ENCODE measurements at places on chromosomes 13 and 19.

DNA sequence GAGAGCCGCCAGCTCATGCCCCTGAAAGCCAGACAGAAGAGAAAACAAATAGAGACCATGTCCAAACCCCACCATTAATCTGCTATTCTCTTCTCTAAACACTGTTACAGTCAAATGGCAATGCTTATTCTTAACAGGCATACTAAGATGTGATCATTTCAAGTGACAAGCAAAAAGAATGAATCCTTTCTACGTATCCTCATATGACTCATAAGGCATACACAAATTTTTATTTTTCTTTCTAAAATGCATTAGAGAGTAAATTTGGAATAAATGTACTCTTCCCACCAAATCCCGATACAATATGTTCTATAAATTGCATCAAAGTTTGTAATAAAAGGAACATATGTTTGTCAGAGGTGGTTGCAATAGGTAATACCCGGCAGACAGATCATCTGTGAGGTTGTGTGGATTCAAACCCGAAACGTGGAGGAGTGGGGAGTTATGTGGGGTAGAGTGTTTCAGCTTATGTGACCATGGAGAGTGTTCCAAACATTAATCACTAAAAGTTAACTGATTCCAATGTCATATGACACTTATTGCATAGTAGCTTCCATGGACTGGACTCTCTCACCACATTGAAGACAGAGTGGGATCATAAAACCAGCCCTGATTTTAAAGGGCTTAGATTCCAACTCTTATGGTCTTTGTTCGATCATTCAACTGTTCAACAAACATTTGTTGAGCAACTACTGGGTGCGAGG lies 213.1 kb downstream of the DCLK1 start:
- no peak for DNase-seq
- no peaks in the 10 kb centered on the region for H3K36me3 ChIP-seq
- H3K27ac ChIP-seq, result no peak overlapping the region
- H3K27me3 ChIP-seq, result no peaks in the 10 kb centered on the region
- no peak overlapping the region for H3K4me3 ChIP-seq
- H3K4me1 ChIP-seq, result no peaks in the 10 kb centered on the region

DNA sequence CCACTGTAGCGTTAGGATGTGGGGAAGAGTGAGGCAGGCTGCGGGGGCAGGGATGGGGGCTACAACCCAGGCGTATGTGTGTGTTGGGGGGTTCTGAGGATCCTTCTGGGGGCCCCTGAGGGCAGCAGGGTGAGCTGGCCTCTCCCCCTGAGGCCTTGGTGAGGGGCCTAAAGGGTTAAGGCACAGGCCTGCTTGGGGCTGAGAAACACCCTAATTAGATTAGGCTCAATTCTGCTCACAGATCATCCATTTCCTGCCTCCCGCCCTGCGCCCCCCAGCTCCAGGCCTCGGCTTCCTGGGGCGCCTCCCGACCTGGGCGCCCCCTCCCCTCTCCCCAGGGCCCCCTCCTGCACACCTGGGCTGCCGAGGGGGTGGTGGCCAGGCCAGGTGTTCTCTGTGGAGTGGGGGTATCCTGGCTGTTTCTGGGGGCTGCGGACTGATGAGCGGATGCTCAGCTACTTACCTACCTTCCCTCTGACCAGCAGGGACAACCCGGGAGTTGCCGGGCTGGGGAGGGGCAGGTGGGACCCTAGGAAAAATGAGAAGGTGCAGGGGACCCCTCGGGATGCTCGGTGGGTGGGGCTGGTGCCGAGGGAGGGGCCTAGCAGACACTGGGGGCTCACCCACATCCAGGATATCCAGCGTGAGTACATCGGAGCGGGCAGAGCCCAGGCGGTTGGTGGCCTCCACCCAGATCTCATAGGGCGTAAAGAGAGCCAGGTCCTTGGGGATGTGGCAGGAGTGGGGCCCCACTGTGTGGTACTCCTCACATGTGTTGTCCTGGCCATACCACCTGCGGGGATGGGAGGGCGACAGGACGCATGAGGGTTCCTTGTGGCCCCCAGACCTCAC lies 8.6 kb downstream of the CRLF1 start:
- no peaks in the 10 kb centered on the region for H3K36me3 ChIP-seq
- no peaks in the 10 kb centered on the region for H3K27me3 ChIP-seq
- H3K4me3 ChIP-seq, result no peak overlapping the region
- no peak overlapping the region for H3K27ac ChIP-seq
- DNase-seq, result no peak

DNA sequence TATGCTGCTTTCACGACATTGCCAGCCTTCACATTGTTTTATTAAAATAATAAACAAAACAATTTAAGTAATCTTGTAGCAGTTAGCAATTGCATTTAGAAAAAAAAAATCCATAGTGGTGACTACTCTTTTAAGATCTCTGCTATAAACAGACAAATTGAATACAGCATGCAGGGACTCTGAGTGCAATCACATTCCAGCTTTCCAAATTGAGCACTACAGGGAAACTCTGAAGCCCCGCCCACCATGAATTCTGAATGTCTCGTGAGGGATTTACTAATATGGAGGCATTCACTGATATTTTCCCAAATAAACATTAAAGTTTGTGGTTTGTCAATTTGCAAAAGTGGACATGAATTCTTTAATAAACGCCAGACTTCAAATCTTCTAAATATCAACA lies 698.8 kb downstream of the LIG4 start:
- H3K36me3 ChIP-seq, result no peaks in the 10 kb centered on the region
- no peaks in the 10 kb centered on the region for H3K4me1 ChIP-seq
- no peak for DNase-seq
- no peaks in the 10 kb centered on the region for H3K27me3 ChIP-seq

- DNase-seq, result no peak
- no peak overlapping the region for H3K27ac ChIP-seq
- H3K4me1 ChIP-seq, result peaks cover 29% of the 10 kb centered on the region
- no peak overlapping the region for H3K4me3 ChIP-seq
- H3K27me3 ChIP-seq, result no peaks in the 10 kb centered on the region
- no peaks in the 10 kb centered on the region for H3K36me3 ChIP-seq
Measured at GRCh38 chr13:99626461-99627082, 125.3 kb downstream of the TM9SF2 start.

DNA sequence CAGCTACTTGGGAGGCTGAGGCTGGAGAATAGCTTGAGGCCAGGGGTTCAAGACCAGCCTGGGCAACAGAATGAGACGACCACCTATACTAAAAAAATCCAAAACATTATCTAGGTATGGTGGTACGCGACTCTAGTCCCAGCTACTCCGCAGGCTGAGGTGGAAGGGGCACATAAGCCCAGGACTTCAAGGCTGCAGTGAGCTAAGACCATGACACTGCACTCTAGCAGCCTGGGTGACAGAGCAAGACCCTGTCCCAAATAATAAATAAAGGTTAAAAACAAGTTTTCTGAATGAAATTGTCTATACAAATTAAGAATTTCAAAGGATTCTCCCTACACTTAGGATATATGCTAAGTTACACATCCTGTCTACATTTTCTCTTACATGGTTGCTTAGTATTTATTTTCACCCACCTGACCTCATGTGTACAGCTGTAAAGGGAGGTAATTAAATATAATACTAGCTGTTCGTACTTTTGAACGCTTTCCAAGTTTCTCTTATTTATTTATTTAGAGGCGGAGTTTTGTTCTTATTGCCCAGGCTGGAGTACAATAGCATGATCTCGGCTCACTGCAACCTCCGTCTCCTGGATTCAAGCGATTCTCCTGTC lies 1.6 kb downstream of the SLC25A30 start:
- peak overlapping the region; percentile 63 for H3K4me3 ChIP-seq
- peak overlapping the region; percentile 96 for H3K27ac ChIP-seq
- H3K27me3 ChIP-seq, result no peaks in the 10 kb centered on the region
- H3K4me1 ChIP-seq, result peaks cover 27% of the 10 kb centered on the region

Measured in adrenal gland (tissue), 19 donors.